ENCODE measurements at places on chromosomes 1 and 21.

GRCh38 chr1:54708385-54708784 is 7.3 kb upstream of the TTC4 start:
- DNase-seq = no peak

GRCh38 chr21:42836402-42836666 is 43.0 kb downstream of the WDR4 start:
- no peak for DNase-seq

DNA sequence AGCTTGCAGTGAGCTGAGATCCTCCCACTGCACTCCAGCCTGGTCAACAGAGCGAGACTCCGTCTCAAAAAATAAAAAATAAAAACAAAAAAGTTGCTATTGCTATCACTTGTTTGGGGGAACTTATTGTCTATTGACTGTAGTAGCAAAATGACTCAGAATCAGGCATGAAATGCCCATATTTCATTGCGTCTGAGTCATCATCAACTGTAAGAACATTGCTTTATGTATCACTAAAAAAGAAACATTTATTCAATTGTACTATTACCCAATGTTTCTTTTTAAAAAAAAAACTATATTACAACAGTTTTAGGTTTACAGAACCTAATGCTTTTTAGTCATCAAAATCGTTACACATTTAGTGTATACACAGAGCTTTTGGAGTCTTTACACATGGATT is 91.0 kb upstream of the FMN2 start:
- no peak for DNase-seq

DNA sequence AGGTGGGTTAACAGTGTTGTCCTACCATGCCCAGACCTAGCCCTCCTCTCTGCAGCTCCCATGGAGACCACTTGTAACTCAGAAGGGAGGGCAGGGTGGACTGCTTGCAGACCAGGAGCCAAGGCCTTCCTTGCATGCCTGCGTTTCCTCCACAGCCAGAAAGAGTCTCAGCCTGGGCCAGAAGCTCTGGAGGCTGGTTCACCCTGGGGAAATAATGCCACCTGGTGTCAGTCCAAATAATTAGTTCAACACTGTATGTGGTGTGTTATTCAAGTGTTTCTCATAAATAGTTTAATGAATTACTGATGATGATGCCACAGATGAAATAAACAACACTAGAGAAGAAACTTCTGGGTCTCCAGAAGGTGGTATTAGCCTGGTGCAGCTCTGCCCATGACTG is 16.9 kb upstream of the VANGL1 start:
- no peak for DNase-seq

DNA sequence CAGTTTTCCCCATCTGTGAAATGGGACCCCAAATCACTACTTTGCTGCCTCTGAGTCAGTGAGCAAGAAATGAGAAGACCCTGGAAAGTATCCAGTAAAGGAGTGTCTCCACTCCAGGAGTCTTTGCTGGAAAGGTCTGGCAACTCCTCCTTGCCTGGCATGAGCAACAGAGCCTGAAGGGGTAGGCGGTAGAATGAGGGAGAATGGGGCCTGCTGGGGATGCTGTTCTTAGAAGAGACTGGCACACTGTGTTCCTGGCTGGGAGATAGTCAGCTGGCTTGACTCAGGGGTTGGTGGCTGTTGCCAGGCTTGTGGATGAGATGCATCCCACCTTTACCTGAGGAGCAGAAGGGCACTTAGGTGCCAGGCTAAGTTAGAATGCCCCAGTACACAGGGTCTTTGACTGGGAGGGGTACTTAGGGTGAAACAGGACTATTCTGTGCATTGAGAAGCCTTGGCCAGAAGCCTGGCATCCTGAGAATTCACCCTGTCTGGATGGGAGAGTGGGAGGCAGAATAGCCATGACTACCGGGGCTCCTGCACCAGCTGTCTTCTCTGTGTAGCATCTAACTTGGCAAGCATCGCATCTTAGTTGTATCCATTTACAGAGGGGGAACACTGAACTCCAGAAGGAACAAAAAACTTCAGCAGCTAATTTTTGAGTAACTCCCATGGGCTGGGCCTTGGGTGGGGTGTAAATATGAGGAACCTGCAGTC is 2.5 kb downstream of the MFSD2A start:
- no peak for DNase-seq

Measured in large intestine (tissue), 12 donors.